Stimulated activated CD4-positive, alpha-beta T cell treated with anti-CD3 and anti-CD28 coated beads, TNF-alpha, amount 100 ng/mL, for 48 hours (primary cell): ENCODE measurements at places on chromosomes 11 and 22.

DNA sequence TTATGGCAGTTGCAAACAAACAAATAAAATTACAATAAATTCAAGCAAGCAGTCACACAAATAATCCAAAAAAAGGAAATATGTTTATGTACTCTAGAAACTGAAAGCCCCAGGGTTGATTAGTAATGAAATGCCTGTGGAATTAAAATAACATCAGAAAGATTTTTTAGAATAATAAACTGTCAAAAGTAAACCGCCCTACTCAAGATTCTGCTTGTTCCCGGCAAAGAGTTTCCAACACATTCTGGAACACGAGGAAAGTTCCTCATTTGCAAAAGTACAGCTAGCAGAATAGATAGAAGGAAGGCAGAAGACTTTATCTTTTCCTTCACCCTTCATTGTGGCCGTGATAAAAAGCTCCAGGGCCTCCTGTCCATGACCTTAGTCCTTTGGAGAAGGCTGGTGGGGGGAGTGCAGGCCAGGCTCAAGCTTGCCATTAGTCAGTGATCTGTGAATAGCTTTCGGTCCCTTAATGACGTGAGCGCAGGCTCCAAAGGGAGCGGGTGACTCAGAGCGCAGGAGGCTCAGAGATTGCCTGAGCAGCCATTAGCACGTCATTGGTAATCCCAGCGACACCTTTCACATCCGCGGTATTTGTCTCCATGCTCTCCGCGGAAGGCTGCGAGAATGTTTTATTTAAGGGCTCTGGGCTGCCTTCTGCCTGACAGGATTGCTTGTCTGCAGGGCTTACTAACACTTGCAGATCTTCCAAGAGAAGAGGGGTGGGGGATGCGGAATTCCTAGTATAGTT lies 458.3 kb downstream of the METTL15 start:
- no peak for DNase-seq

DNA sequence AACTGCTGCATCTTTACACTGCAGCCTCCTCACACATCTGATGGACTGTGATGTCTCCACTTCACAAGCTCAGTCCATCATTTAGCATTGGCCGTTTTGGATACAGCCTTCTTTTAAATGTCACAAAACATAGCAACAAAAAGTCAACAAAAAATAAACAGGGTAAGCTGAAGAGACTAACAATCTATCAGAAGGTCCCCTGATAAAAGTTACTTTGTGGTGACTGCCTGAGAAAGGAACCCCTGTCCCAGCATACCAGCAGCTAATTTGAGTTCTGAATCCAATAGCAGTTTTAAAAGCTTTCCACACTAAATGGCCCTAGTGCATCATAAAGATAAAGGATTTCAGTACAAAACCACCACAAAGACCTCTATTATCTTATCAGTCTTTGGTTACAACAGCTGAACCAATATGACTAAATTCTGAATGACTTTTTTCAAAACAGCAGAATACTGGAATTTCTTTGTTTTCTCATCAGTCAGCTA lies 162.4 kb downstream of the SOX6 start:
- no peak for DNase-seq

DNA sequence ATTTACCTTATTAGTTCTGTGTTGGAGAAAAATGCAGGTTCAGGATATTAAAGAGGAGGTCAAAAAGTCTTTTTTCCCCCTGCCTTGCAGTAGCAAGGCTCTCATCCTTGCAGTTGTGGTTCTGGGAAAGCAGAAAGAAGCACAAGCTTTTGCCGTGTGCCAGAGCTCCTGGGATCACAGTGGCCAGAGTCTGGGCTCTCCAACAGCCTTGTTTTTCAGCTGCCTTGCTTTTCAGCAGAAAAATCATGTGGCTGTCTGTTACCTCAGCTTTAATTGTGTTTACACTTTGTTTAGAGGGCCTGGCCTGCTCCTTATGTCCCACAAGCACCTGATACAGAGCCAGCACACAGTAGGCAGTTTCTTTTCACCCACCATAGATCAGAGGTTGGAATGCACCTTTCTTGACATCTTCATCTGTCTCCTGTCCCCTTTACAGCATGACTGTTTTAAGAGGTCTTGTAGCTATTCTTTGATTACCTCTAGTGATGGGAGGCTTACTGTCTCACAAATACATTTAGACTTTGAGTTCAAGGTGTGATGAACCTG lies 67.5 kb downstream of the TEAD1 start:
- DNase-seq, result no peak

- DNase-seq, result no peak
Observed at GRCh38 chr22:29230972-29231875, 25.5 kb downstream of the EMID1 start.

- no peak for DNase-seq
Observed at GRCh38 chr22:27998511-27999410, 79.7 kb upstream of the PITPNB start.

- no peak for DNase-seq
Observed at GRCh38 chr22:45832959-45833580, 143.9 kb downstream of the WNT7B start.

DNA sequence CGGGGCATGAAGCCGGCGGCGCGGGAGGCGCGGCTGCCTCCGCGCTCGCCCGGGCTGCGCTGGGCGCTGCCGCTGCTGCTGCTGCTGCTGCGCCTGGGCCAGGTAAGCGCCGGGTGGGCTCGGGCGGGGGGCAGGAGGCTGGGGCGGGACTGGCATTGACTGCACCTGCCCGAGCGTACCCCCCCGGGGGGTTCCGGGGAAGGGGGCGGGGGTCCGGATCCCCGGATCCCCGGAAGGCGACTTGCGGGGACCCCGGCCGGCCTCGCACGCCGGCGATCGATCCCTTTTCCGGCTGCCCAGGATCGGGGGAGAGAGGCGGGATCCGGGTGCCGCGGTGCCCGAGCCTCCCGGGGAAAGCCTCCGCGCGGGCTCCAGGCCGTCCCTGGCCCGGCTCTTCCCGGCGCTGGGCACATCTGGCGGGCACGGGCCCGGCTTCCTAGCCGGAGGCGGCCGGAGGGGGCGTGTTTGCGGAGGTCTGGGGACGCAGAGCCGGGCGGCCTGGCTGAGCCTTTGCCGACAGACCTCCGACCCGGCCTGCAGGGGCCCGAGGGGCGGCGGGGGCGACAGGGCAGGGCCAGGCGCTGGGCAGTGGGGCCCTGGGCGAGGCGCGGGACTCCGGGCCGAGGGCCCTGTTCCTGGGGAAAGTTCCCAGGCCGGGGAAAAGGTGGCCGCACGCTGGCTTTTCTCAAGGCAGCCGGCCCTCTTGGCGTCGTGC lies 705 bp downstream of the PTPRJ start:
- DNase-seq, result no peak

DNA sequence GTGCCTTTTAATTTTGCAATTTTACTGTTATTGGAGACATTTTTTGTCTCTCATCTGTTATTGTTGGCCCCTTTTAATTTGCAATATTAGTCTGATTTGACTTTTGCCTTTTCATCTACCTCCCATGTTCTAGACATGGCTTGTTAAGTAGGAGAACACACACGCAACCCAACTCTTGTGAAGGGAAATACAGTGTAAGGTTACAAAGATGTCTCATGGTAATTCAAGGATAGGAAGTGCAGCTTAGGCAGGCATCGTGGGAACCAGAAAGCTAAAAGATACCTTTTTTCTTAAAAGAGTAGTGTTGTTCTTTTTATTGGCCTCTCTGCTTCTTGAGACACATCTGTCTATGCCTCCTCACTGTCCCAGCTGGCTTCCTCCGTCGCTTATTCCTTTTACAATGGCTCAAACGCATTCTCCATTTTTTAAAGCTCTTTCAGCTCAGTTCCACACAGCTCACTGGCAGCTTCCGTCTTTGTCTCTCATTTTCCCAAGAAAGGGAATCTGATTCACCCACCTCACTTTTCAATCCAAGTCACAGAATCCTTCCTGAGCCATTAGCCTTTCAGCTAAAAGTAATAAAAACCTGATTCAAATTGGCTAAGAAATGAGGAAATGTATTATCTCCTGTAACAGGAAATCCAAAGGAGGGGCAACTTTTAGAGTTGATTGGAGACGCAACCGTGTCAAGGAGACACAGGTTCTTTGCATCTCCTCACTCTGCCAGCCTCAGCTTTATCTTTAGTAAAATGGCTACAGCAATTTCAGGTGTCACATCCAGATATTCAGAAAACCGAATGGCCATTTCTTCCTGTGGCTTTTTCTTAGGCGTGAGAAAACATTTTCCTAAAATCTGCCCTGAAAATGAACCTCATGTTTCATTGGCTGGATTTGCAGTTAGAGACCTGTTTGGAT lies 57.2 kb downstream of the SIK2 start:
- no peak for DNase-seq

DNA sequence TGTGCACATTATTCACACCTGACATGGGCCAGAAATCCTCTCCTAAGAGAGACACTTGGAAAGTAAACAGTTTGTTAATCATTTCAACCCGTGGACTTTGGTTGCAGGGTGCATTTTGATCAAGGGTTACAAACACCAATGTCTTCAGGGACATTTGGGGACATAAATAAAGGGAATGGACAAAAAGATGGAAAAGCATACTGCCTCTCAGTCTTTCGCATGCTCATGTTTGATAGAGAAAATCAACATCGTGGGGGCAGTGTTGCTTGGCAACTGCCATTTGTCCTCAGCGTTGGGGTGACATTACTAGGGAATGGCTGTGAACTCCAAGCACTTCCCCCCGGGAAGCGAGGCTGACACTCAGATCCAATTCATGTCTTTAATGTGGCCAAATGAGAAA lies 114.7 kb upstream of the OR4B1 start:
- DNase-seq, result no peak
